ENCODE measurements at places on chromosomes 7 and 10.

- no peak for DNase-seq
Measured at GRCh38 chr10:89086801-89087521, 96.4 kb downstream of the FAS start.

DNA sequence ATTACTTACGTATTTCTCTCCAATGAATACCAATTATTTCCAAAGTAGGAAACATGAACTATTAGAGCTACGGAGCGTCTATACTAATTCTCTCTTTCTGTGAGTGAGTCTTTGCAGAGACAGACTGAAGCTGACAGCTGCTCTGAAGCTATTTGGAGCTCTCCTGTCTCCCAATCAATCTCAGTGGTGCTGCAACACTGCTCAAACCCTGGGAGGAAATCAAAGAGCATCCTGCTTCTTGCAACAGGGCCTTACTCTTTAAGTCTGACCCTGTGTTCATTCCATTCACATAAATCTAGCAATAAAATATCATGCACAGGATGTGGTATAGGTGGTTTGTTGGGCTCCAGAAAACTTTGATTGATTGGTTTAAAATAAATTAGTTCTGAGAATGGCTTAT is 685.7 kb upstream of the IGFBP3 start:
- no peak for DNase-seq

DNA sequence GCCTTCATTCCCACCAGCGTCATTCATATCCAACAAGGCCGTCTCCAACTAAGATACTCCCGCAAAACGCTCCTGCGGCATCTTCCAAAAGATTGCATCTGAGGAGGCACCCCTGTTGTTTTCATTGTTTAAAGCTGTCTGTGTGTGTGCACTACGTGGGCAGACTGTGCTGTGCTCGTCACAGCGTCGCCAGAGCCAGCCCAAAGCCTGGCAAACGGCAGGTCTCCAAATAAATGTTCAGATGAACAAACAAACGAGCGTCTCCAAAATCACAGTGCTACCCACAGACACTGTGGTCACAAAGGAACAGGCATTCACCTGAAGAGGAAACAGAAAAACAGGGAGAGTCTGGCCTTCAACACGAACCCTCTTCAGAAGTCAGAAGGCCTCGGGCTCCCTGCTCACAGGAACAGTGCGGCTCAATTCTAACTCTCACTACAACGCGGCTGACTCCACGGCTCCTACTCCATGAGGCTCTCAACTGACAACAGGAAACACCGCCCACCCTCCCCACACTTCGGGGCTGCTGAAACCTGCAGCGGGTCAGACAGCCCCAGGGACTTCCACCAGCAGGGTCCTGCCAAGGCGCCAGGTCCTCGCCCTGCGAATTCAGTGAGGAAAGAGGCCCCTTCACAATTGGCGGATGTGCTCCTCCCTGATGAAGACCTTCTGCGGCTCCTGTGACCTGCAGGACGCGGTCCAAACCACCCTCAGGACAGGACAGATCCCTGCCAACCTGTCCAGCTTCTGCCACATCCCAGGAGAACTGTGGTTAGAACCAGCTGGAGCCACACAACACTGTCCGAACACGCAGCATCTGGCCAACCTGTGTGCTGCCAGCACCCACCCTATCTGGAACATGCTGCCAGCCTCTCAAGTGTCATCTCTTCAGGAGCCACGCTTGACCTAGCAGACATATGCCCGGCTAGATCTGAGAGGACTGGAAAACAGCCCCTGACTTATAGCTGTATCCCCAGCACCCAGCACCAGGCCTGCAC is 36.1 kb downstream of the MAD1L1 start:
- no peak for DNase-seq

DNA sequence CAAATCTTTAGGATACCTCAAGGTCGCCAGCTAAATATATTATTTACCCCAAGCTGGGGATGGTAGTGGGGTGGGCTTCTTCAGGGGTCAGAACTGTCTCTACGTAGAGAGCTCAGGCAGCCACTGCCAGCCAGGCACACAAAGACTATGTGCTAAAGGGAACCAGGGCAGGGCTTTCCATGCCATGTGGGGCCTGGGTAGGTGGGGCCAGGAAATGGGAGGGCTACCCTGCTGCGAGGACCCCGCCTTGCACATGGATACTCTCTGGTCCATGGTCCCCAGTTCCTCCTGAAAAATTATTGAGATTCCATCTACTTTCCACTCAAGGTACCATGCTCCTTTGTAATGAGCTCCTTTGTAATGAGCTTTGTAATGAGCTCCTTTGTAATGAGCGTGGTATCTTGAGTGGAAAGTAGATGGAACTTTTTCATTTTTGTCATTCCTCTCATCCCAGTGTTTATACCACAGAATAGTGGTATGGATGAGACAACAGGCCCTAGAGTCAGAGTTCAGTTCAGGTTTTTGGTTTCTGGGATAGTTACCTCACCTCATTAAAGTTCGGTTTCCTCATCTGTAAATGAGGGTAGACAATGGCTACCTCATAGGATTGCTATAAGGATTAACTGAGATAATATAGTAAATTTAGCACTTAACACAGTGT is 5.8 kb downstream of the SYNPO2L start:
- no peak for DNase-seq

- DNase-seq, result no peak
Measured at GRCh38 chr10:34503704-34504103, 311.4 kb downstream of the PARD3 start.

- DNase-seq, result no peak
Measured at GRCh38 chr7:28505867-28506266, 93.5 kb downstream of the CREB5 start.

DNA sequence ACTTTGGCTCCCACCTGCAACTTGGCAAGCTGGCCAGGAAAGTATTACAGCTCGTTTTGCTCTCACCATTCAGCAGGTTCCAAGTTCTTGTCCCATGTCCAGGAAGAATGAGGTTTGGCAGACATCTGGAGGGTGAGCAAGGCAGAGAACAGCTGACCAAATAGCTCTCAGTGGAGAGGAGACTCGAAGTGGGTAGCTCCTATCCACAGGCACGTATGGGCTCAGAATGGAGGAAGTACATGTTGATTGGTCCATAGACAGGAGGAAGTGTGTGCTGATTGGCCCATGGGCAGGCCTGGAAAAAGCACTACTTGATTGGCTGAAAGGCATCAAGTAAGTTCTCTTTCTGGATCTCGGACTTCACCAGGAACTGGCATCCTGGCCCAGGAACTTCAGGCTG is 3.0 kb upstream of the NCAPG2 start:
- no peak for DNase-seq

DNA sequence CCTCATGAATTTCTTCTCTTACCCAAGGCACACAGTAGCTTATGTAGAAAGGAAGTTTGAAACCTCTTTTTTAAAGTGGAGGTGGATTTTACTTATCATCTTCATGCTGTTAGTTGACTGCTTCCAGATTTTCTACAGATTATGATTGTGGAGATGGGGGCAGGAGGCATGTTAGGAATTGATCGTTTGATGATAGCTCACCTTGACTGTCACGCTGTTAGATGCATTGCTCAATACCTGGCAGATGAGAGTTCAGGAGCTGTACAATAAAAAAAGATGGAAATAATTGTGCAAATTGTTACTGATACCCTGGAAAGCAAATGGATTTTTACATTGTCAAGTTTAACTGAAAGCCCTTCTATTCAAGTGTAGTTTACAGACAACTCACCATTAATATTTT is 340.3 kb downstream of the PLXDC2 start:
- DNase-seq, result no peak

GRCh38 chr10:75866731-75867130 is 435.3 kb downstream of the LRMDA start:
- DNase-seq, result no peak

- no peak for DNase-seq
Measured at GRCh38 chr7:26856176-26856985, 8.0 kb downstream of the SKAP2 start.

DNA sequence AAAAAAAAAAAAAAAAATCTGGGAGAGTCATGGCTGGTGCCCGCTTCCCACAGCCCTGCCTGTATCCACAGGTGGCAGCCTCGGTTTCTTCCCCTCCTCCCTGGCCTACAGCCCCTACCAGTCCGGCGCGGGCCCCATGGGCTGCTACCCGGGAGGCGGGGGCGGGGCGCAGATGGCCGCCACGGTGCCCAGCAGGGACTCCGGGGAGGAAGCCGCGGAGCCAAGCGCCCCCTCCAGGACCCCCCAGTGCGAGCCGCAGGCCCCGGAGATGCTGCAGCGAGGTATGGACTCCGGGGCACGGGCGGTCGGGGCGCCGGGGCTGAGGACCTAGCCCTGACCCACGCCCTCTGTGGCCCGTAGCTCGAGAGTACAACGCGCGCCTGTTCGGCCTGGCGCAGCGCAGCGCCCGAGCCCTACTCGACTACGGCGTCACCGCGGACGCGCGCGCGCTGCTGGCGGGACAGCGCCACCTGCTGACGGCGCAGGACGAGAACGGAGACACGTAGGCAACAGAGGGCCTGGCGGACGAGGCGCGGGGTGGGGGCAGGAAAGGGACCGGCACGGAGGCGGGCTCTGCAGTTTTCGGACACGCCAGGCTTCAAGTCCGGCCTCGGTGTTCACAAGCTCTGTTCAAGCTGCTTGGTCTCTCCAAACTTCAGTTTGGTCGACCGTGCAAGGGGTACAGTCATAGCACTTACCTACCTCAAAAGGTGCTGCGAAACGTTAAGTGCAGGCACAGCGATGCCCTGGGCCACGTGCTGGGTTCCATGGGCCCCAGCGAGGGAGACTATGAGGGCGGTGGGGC is 3.9 kb downstream of the NFKB2 start:
- DNase-seq, result peak; percentile 73

- no peak for DNase-seq
Measured at GRCh38 chr7:37411444-37412034, 37.1 kb downstream of the ELMO1 start.

- DNase-seq, result no peak
Measured at GRCh38 chr7:117775801-117776200, 97.4 kb downstream of the CTTNBP2 start.

GRCh38 chr10:64859911-64860310 is 1338.7 kb downstream of the REEP3 start:
- DNase-seq, result no peak

DNA sequence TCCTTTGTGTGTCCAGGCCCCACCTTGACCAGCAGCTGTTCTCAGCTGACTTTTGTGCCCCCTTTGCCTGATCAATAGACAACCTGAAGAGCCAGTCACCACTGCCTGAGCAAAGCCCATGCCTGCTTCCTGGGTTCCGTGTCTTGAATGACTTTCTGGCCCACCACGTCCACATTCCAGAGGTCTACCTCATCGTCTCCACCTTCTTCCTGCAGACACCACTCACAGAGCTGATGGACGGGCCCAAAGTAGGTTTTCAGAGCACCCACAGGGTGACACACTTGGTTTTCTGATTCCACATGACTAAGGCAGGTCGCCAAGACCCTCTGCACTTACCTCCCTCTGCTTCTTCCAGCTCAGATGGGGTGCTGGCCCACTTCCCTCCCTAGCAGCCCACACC is 126.8 kb downstream of the WDFY4 start:
- no peak for DNase-seq

- no peak for DNase-seq
Measured at GRCh38 chr7:80449836-80450235, 62.0 kb downstream of the GNAT3 start.

GRCh38 chr10:96257944-96258343 is 13.4 kb downstream of the BLNK start:
- DNase-seq, result no peak

GRCh38 chr7:10821156-10821555 is 152.5 kb upstream of the PHF14 start:
- DNase-seq, result no peak

GRCh38 chr10:124220547-124220946 is 127.1 kb upstream of the CHST15 start:
- no peak for DNase-seq

- DNase-seq, result no peak
Measured at GRCh38 chr10:129966889-129967578, 3.0 kb upstream of the EBF3 start.

DNA sequence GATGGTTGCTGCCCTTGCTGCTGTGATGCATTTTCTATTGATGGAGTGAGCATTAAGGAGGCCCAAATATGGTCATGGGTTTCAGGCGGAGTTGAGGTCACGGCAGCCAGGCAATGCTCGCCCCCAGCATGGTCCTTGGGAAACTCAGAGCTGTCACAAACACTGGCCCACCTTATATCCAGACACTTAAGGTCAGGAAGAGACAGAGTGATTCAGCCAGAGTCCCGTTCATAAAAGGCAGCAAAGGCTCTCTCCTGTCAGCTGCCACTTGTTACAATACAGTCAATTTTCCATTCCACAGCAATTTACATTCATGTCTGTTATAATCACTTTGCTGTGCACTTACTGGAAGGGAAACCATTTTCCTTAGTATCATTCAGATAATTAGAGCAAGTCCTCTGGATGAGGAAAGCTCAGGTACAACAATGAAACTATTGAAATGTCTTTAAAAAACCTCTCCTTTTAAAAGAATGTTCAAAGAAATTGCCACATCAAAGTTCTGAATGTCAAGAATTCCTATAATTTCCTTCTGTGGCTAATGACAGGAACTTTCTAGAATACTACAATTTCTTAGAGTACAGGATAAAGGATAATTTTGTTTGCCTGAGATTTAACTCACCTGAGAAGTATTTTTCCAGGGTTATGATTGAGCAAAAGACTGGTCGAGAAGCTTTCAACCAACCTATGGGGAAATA is 14.8 kb upstream of the ANKRD1 start:
- no peak for DNase-seq

DNA sequence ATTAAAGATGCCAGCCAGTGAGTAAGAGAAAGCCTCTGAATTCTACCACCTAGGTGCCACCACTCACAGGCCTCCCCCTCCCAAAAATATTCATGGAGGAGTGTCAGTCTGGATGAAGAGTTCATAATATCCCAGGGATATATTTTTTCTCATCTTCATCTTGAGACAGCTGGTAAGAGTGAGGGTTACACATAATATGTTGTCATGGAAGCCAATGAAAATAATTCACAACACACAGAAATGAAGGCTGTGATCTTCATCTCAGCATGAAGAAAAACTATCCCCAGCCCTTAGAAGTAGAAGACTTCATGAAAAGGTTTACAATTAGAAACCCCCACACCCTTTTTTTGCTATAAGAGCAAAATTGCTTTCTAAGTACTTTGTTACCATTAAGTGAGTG is 175.6 kb downstream of the DNAH11 start:
- DNase-seq, result no peak

DNA sequence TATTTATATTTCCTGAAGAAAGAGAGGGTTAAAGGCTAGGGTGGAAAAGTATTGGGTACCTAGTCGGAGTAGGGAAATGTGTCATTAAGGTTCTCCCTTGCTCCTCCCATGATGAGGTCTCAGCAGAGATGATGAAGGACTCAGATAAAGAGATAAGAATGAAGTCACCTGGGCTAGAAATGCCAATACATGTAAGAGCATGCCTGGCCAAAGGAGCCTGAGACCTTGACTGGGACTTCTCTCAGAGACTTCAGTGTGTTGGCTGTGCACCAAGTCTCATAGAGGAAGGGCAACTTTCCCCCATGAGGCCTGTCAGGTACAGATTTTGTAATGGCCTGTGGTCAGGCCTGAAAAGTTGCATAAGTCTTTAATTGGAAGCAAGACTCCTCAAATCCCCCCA is 361.0 kb upstream of the CDC14C start:
- DNase-seq, result no peak

- DNase-seq, result no peak
Measured at GRCh38 chr7:158285383-158285770, 302.2 kb downstream of the PTPRN2 start.
